ENCODE measurements at places on chromosomes 13 and 19.

DNA sequence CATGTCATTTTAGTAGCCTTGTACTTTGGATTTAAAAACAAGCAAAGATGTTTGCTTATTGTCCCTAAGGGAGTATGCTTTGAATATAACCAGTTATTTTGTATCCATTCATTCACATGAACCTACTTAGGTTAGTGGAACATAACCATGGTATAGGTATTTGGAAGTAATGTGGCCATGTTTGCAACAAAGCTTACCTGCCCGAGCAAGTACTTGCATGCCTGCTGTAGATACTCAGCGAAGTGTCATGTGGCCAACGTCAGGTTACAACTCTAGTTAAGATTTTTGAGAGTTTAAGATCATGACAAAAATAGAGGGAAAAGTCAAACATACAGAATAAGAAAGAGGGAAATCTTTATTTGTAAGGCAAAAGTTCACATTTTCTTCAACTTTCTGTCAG lies 57.2 kb downstream of the COG6 start:
- no peak for DNase-seq

DNA sequence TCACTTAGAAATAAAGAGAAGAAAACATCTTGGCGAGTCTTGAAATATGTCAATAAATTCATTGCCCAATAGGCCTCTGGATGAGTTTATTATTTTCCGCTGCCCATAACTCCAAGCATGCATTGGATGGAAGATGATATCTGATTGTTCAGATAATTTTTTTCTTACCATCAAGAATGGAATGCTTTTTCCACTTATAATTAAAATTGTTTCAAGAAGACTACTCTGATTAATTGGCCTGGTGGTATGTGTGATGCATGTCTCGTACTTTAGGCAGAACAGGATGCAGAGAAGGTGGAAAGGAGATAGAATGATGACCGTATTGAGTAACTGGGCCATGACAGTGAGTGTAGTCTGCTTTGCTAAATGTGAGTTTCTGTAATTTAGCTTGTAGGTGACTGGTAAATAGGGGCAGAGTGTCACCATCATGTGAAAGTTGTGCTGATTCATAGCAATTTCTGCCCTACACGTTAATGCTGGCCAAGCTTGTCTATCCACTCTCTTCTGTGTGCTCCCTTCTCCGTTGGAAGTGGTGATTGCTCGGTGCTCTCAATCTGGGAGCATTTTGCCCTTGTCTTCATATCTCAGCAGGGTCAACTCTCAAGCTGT lies 13.5 kb upstream of the SPATA13 start:
- DNase-seq, result no peak

GRCh38 chr13:111122056-111122455 lies 6.9 kb downstream of the ARHGEF7 start:
- no peak for DNase-seq

- DNase-seq, result no peak
These were observed 6.5 kb downstream of the LRRC8E start for GRCh38 chr19:7894612-7895309.

DNA sequence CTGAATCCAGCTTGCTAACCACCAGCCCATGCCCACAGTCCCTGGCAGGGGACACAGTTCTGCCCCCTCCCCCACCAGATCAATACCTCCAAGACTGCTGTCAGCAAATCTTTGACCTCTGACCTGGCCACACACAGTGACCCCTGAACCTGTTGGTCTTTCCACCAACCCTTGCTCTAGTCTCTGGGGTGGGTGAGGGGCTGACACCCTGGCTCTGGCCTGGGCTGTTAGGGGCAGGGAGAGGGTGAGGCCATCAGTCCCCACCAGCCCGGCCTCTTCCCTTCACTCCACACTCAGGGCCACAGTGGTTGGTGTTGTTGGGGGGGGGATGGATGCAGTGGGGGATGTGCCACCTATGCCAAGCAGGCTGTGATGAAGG lies 21.8 kb upstream of the SLC7A10 start:
- no peak for DNase-seq
